ENCODE measurements at places on chromosomes 5 and 9.

DNA sequence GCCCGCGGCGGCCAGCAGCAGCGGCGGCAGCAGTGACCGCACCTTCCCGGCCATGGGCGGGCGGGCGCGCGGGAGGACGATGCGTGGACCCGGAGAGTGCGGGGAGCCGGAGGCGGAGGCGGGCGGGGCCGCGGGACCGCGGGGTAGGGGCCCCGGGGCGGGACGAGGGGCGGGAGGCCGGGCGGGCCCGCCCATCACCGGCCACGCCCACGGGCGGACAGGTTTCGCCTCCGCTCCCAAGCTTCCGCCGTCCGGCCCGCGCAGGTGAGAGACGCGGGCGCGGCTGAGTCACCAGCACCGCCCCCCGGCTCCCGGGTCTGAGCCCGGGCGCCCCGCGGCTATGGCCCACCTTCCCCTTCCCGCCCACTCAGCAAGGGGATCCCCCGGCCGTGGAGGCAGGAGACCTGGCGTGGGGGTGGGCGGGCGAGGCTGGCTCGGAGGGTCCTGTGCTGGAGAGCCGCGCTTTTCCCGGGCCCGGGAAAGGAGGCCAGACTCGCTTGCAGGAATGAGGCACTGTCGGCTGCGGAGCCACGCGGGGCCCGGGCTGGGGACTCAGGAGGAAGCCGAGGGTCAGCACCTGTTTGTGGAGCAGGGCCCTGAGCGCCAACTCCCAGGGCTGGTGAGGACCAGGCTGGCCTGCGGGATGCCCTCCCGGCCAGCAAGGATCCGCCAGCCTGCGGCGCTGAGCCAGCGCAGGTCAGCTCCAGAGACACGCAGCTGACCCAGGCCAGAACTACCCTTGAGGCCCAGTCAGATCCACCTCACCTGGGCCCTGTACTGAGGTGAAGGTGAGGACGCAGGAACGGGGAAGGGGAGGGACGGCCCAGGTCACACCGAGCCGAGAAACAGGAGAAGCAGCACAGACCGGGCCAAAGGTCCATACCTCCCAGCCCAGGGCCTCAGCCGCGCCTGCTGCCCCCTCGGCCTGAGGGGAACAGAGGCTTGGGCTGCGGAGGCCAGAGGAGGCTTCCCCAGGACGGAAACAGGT lies at the start of gene ENTPD2:
Gene ENTPD2, minus strand, starts transcription at position 118 of the 988 bp plus-strand sequence. Its CDS starts 64 bp downstream, at position 54.
- no peak for DNase-seq

- DNase-seq: no peak
Measured at GRCh38 chr5:58024151-58024550, 435.7 kb downstream of the PLK2 start.

DNA sequence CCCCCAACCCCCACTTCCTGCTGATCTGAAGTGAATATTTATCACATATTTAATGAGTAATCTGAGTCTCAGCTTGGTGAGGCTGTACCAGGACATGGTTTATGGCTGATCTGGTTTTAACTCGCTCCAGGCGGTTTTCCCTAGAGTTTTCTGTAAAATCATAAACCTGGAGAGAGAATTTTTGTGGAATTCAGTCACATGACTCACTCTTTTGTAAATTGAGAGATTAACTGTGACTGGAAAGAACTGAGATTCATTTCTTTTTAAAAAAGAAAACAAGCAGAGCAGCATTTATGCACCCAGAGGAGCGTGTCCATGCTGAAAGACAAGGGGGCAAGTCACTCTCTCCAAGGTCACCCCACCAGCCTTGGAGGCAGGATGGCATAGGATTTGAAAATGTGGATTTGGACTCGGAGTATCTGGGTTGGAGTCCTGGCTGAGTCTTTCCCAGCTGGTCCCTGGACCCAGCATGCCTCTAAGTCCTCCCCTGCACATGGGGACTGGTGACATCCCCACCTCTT lies 81.8 kb downstream of the ZNF618 start:
- peak; percentile 46 for DNase-seq

GRCh38 chr9:125883565-125884217 lies 136.5 kb downstream of the PBX3 start:
- no peak for DNase-seq

DNA sequence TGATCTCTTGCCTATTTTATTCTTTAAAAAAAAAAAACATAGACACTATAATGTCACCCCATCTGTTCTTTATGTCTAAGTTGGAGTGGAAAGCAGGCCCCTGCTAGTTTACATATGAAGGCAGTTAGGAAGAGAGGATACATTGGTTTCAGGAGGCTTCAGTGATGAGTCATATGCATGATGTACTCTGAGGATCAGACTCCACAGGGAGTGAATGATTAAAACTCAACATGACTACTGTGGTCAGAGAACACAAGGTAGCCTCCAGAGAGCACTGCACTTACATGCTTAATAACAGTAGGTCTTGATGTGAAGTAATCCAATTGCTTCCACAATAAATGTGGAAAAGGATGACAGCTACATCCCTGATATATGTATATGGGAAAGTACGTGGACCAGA lies 22.7 kb upstream of the FSTL4 start:
- DNase-seq: no peak
